Naive thymus-derived CD4-positive, alpha-beta T cell (primary cell): ENCODE measurements at places on chromosomes 5 and 9. TPM values are rescaled to one million over a fixed set of nuclear protein-coding genes. Genes with fewer than 3 reads are reported as not detected.

DNA sequence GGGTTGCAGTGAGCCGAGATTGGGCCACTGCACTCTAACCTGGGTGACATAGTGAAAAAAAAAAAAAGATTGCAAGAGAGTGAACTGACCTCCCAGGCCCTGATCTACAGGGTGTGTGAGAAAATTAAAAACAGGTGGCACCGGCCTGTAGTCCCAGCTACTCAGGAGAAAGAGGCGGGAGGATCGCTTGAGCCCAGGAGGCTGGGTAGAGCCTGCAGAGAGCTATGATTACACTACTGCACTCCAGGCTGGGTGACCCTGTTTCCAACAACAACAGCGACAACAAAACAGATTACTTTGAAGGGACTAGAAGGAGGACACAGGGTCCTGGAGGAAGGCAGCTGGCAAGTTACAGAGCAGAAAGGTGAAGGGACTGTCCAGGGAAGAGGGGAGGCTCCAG, 42.2 kb upstream of the FABP6 start:
- no peak for DNase-seq

DNA sequence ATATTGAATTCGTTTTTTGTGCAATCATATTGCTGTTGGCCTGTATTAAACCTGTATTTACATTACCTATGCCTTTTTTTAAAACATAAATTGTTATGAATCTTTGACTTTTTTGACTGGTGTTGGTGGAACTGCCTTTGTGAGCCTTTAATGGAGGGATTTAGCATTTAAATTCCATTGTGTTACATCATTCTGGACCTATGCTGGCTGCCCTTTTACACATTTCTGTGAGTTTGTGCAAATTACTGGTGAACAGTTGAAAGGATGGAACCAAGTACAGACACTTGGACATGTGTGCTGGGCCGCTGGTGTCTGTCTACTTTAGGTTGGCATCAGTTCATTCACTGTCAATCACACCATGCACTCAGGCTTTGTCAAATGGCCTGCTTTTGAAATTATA, 3.4 kb downstream of the SNX18 start:
- DNase-seq = no peak

DNA sequence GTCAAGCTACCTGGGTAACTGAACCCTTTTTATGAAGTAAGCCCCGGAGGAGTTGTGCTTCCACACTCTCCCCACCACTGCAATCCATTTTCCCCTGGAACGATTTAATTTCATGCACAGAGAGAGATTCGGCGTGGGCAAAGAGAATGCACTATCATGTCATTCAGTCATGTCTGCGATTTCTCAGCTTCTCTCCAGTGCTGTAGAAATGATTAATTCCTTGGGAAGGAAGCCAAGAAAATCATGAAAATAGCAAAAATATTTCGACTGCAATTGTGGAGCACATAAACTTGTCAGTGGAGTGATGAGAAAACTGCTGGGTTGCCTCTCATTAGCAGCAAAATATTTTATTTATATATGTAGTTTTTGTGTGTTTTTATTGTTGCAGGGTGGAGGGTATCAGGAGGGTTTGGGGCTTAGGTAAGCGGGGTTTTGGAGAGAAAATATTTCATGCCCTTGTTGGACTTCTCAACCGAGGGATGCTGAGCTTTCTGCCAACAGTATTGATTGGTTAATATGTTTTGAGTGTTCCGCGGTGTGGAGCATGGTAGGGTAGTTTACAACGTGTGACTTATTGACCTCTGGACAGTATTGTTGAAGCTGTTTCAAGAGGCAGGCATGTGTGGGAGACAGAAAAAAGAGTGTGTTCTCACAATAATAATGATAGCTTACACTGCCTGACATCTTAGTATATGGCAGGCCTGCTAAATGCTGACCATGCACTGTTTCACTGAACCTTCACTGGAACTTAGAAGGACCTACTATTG, 69.3 kb downstream of the SGCD start:
- DNase-seq = no peak

DNA sequence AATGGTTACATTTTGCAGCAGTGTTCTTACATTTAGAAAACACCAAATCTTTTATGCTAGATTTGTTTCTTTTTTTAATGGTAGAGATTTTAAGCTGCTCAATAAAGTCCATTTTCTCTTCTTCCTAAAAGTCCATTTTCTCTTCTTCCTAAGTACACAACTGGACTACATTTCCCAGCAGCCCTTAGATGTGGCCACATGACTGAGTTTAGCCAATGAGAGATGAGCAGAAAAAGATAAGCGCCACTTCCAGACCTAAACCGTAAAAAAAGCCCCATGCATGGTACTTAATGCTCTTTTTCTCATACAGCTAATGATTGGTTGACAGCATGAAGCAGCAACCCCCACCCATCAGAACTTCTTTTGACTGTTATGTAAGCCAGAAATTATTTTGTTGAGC, 206.7 kb downstream of the FAM114A2 start:
- DNase-seq = no peak

DNA sequence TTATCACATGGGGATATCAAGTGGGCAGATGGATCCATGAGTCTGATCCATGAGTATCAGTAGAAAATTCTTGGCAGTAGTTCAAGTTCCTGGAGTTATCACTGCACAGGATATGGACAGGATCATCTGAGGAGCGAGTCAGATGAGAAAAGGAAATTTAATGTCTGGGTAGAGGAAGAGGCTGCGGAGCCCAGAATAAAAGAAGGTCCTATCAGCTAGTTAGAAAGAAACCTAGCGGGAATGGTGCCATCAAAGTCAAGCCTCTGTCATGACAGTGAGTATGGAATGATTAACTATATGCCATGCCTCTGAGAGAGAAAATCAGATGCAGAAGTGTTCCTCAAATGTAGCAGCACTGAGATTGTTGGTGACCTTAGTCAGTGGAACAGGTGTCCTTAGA, 248.1 kb downstream of the PIK3R1 start:
- no peak for DNase-seq

DNA sequence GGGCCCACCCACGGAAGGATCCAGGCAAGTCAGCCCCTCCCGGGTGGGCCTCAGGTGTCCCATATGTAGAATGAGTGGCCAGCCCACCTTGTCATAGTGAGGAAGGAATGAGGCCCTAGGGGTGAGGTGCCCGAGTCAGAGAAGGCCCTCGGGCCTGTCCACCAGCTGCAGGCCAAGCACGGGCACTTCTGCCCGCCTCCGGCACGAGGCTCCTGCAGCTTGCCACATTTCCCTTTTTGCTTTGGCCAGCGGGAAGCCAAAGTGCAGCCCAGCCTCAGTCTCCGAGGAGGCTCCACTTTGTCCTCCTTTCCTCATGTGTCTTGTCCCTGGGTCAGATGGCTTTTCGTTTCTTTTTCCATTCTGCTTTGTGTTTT, 72.9 kb downstream of the PSMB7 start:
- DNase-seq = no peak

DNA sequence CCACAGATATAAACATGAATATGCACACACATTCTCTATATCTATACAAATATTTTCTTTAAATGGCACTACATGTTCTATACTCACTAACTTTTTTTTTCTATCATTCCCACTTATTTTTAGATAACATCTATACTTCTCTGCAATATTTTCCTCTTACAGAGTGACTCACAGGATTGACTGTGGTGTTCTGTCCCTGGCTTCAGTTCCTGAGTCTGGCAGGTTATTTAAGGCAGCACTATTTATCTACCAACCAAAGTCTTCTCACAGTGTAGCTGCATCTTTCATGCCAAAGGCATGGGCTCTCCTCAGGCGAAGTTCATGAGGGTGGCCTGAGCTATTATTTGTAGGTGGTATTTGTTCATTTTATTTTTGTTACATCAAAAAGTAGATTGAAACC, 409.0 kb downstream of the PRR16 start:
- no peak for DNase-seq

GRCh38 chr5:34847056-34847455, 8.1 kb downstream of the TTC23L start:
- no peak for DNase-seq

Gene GRIA1
- total RNA-seq = not detected in 2 replicates

Gene BHMT
- total RNA-seq = not detected in 2 replicates

DNA sequence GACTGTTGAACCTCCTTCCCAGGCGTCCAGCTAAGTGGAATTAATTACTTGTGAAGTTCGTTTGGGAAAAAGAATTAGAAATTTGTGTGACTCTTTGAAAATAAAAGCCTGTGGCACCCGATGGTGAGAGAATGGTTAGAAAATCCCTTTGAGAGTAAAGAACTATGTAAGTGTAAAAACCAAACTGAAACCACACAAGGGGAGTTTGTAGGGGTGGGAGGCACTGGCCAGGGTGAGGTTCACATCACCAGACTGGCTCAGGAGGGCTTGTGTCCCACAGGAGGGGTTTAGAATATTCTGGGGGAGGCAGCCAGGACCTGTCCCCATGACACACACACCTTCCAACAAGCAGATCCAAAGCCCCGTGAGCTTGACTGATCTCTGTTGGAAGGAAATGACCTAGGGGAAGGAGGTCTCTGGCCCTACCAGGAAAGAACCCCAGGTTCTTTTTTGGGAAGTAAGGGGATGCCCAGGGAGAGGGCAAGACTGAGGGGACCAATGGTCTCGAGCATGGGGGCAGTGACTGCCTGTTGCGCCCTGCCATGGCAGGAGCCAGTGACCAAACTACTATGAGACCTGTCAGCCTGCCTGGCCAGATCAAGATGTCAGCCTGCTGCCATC, 4.3 kb downstream of the SPATA24 start:
- DNase-seq = no peak
